ENCODE measurements at places on chromosomes 16 and 17.

GRCh38 chr16:53707671-53708070, 3.7 kb downstream of the FTO start:
- DNase-seq = no peak

DNA sequence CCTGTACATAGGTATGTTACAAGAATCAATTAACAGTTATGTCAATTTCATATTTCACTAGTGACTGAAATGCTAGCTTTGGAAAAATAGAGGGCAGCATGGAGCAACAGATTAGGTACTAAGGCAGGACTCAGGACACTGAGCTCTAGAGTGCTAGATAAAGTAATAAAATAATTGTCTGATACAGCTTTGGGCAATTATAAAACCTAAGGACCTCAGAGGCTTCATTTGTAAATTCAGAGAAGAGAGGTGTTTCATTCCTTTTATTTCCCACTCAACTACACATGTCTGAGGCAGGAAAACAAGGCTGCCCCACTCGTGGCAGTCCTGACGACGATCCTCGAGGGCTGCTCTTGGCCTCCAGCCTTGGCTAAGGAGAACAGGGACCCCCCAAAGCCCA, 81.5 kb downstream of the CA4 start:
- DNase-seq = no peak

- no peak for DNase-seq
These were observed 14.6 kb downstream of the RECQL5 start for GRCh38 chr17:75652341-75652740.

DNA sequence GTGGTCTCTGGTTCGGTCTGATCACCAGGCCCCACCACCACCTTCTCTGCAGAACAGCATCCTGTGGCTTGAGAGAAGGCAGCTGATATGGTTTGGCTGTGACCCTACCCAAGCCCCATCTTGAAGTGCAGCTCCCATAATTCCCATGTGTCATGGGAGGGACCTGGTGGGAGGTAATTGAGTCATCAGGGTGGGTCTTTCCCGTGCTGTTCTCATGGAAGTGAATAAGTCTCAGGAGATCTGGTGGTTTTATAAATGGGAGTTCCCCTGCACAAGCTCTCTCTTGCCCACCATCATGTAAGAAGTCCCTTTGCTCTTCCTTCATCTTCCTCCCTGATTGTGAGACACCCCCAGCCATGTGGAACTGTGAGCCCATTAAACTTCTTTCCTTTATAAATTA, 352.3 kb upstream of the CDH5 start:
- no peak for DNase-seq

DNA sequence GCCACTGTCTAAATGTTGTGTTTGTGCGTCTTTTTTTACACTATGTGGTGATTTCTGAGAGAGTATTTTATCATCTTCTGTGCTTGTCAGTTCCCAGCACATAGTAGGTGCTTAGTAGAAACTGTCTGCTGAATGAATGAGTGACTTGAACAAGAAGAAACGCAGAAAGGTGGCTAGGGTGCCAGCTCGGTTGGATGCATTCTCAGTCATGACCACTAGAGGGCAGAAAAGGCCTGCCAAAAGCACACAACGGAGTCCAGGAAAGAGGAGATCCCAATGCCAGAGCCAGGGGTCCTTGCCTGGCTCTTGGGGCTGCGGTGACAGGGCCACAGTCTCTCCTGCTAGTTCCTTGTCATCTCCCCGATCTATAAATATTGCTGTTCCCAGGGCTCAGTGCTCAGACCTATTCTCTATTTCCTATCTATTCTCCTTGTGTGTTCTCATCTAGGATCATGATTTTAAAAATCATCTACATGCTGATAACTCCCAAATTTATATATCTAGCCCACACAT, 57.3 kb upstream of the CCL1 start:
- peak; percentile 28 for DNase-seq

DNA sequence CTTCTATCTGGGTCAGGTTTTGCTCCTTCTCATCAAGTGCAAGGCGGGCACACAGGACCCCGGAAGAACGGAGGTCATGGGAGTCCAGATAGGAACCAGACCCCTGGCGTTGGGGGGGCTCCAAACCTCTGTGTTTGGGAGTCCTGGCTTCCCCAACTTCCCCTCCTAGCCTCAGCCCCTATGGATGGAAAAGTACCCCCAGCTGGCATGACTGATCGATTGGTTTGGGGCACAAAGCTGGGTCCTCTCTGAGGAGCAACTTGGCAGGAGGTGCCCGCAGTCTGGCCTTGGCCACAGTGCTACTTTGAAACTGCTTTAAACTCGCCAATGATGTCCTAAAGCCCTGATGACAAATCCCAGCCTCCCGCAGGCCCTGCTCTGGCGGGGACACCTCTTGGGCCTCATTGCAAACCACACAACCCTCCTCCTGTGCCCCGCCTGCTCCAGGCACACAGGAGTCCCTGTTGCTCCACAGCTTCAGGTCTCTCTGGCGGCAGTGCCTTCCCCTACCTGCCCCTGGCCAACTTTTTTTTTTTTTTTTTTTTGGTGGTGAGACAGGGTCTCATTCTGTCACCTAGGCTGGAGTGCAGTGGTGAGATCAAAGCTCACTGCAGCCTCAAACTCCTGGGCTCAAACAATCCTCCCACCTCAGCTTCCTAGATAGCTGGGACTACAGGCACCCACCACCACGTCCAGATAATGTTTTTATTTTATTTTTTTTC, 38.0 kb upstream of the SNN start:
- DNase-seq = peak; percentile 65

- no peak for DNase-seq
These were observed 5.6 kb downstream of the RAP1GAP2 start for GRCh38 chr17:2801841-2802240.

- DNase-seq = no peak
These were observed 188.9 kb upstream of the KIF2B start for GRCh38 chr17:53633856-53634255.

DNA sequence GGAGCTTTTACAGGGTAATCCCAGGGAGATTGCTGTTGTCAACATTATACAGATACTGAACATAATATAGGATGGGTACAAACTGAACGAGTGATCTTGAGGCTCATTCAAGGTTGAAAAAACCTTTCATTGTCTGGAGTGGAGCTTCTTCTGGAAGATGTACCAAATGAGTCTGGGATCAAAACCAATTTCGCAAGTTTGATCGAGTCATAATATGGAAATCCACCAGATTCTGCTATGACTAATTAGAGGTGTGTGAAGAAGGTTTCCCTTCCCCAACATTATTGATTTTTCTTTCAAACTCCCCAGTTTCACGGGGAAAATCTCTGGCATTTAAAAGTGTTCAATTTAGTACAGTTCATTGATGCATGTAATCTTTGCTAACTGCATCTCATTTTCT, 324.1 kb downstream of the ZFHX3 start:
- no peak for DNase-seq

GRCh38 chr16:3698941-3699340, 18.4 kb downstream of the TRAP1 start:
- no peak for DNase-seq

GRCh38 chr17:37813751-37814150, 68.9 kb upstream of the HNF1B start:
- DNase-seq = no peak

GRCh38 chr17:19248928-19249574, 11.9 kb downstream of the EPN2 start:
- no peak for DNase-seq

GRCh38 chr16:11032000-11032921, 87.9 kb downstream of the CLEC16A start:
- no peak for DNase-seq

- no peak for DNase-seq
These were observed 1860.3 kb downstream of the TP53TG3F start for GRCh38 chr16:35319536-35320192.

- no peak for DNase-seq
These were observed 46.6 kb upstream of the WSB1 start for GRCh38 chr17:27247071-27247957.

Data from HL-60 (cell line).